ENCODE measurements at places on chromosomes 2 and 18. TPM values are rescaled to one million over a fixed set of nuclear protein-coding genes. Genes with fewer than 3 reads are reported as not detected.

CPO gene
- not detected for total RNA-seq

ZSWIM2 gene
- total RNA-seq: not detected

ALPG gene
- total RNA-seq: 0.05 TPM

ABCG8 gene
- not detected for total RNA-seq

CRYBA2 gene
- not detected for total RNA-seq

CNRIP1 gene
- total RNA-seq: 45.3 TPM

DCDC2C gene
- total RNA-seq: under 0.01 TPM

PTCD3 gene
- 82.2 TPM for total RNA-seq

SP140 gene
- total RNA-seq: 0.09 TPM

SEMA4F gene
- 5.0 TPM for total RNA-seq

TSPYL6 gene
- not detected for total RNA-seq

TUBA4B gene
- not detected for total RNA-seq

RNF152 gene
- 88.8 TPM for total RNA-seq

EHBP1 gene
- total RNA-seq: 33.0 TPM

EGR4 gene
- not detected for total RNA-seq

INHA gene
- not detected for total RNA-seq

DSG3 gene
- total RNA-seq: not detected

SLC19A3 gene
- total RNA-seq: not detected

IL1R2 gene
- total RNA-seq: 0.28 TPM

STRN gene
- 24.7 TPM for total RNA-seq

CYS1 gene
- 1.2 TPM for total RNA-seq

LAMA1 gene
- total RNA-seq: 1.2 TPM

All from dermis blood vessel endothelial cell (primary cell).